ENCODE measurements at places on chromosomes 2 and 18.

GRCh38 chr2:155733091-155733853 lies 599.2 kb downstream of the NR4A2 start:
- DNase-seq = no peak

DNA sequence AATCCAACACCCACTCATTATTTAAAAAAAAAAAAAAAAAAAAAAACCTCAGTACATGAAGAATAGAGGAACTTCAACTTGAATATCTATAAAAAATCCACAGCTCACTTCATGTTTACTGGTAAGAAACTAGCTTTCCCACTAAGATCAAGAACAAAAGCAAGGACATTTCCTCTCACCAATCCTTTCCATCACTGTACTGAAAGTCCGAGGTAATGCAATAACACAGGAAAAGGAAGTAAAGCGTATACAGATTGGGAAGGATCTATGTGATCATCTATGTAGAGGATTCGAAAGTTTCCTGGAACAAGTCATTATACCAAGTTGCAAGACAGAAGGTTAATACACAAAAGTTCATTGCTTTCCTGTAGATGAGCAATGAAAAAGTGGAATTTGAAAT lies 63.2 kb downstream of the ROCK2 start:
- no peak for DNase-seq

DNA sequence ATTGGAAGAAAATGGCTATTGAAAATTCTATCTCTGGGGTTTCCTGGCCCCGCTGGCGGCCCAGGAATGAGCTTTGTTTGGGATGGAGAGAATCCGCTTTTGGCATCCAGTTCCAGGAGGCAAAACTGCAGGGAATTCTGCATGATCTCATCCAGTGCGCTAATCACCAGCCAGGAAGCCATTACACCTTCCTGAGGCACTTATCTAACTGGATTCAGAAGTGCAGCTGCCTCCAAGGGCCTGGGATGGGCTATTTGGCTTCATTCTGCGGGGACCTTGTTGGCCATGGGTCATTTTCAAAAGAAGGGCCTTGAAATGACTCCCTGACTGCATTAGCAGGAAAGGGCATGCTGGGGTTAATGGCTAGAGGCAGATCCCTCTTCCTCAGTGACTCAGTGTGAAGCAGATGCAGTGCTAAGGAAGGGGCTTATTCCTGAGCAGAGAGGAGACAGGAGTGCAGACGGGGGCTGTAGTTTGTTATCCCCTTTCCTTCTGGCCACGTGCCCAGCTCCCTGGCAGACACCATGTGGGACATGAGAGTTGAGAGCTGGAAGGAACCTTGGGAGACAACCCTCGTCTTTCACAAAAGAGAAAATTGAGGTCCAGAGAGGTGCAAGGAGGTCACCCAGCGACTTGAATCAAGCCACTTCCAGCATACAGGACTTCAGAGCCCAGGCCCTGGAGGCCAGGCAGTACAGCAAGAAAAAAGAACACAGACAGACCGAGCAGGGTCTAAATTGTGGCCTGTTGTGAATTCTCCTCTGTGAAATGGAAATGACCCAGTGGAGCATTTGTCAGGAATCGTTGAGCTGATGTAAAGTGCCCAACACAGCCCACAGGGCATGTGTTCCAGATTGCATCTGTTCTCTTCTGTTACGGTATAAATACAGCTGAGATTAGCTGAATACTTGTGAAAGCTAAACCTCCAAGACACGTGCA lies 161.8 kb downstream of the PRKCE start:
- DNase-seq = no peak

- DNase-seq = no peak
Measured at GRCh38 chr2:176865336-176865735, 347.3 kb upstream of the HNRNPA3 start.

GRCh38 chr18:79930020-79930642 lies 21.3 kb downstream of the SLC66A2 start:
- DNase-seq = no peak

- DNase-seq = peak; percentile 45
Measured at GRCh38 chr2:241417626-241418025, 61.5 kb downstream of the FARP2 start.

Data from NCI-H1436 treated with DMSO at 0.1 percent for 48 hours (cell line).